Lung (tissue), 17 donors: ENCODE measurements at places on chromosomes 3 and 15. TPM values are rescaled to one million over a fixed set of nuclear protein-coding genes. Genes with fewer than 3 reads are reported as not detected.
A peak's percentile ranks its signal among the peaks of the same experiment; 100 is the strongest.

GRCh38 chr15:98322581-98322980 lies 325.8 kb upstream of the IGF1R start:
- no peaks in the 10 kb centered on the region for H3K27me3 ChIP-seq
- no peak overlapping the region for H3K4me3 ChIP-seq
- no peaks in the 10 kb centered on the region for H3K36me3 ChIP-seq
- H3K4me1 ChIP-seq: no peaks in the 10 kb centered on the region

- H3K4me1 ChIP-seq: no peaks in the 10 kb centered on the region
- DNase-seq: peak; percentile 65
- H3K4me3 ChIP-seq: no peak overlapping the region
- H3K27me3 ChIP-seq: no peaks in the 10 kb centered on the region
Measured at GRCh38 chr15:73838831-73839426, 34.4 kb upstream of the TBC1D21 start.

- no peak for DNase-seq
- H3K27ac ChIP-seq: no peak overlapping the region
- peaks cover 26% of the 10 kb centered on the region for H3K27me3 ChIP-seq
- no peaks in the 10 kb centered on the region for H3K4me1 ChIP-seq
- no peak overlapping the region for H3K4me3 ChIP-seq
Measured at GRCh38 chr15:66261056-66261455, 7.5 kb upstream of the MEGF11 start.

The SLC28A1 gene
- 0.06 TPM for total RNA-seq

DNA sequence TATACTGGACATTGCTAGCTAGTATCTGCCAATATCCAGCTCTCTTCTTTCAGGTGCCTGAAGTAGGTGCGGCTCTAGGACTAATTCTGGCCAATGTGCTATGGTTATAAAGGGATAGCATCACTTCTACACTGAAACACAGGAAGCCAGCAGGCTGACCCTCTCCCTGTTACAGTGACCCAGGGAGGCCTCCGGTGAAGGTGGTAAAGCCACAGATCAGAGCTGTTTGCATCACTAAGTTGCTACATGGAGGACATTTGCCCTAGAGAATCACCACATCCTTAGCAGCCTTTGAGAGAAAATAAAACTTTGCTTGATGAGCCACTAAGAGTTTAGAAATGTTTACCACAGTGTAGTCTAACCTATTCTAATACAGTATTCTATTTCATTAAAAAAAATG lies 161.4 kb downstream of the CHST2 start:
- H3K27me3 ChIP-seq: no peaks in the 10 kb centered on the region
- no peaks in the 10 kb centered on the region for H3K36me3 ChIP-seq
- H3K4me3 ChIP-seq: no peak overlapping the region
- DNase-seq: no peak

The IGF2BP2 gene
- 92.6 TPM for total RNA-seq

DNA sequence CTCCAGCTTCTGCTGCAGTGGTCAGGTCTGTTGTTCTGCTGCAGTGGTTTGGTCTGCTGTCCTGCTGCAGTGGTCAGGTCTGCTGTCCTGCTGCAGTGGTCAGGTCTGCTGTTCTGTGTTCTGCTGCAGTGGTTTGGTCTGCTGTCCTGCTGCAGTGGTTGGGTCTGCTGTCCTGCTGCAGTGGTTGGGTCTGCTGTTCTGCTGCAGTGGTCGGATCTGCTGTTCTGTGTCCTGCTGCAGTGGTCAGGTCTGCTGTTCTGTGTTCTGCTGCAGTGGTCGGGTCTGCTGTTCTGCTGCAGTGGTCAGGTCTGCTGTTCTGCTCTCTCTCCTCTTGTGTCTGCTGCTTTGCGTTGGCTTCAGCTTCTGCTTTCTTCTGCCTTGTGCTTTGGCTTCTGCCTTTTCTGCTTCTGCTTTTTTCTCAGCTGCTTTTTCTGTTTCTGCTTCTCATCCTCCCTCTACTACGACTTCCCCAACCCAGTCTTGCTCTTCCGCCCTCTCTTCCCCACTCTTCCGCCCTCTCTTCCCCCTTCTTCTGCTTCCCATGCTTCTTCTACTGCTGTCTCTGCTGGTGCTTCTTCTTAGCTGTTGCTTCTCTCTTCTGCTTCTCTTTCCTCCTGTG lies 50.7 kb downstream of the FAM43A start:
- no peaks in the 10 kb centered on the region for H3K36me3 ChIP-seq
- H3K27ac ChIP-seq: no peak overlapping the region
- H3K27me3 ChIP-seq: no peaks in the 10 kb centered on the region
- no peaks in the 10 kb centered on the region for H3K4me1 ChIP-seq
- no peak for DNase-seq
- H3K4me3 ChIP-seq: no peak overlapping the region
